ENCODE measurements at places on chromosomes 11 and 22.
A peak's percentile ranks its signal among the peaks of the same experiment; 100 is the strongest.

GRCh38 chr22:44449683-44450425, 48.2 kb downstream of the RTL6 start:
- H3K4me1 ChIP-seq = peaks cover 30% of the 10 kb centered on the region
- H3K4me3 ChIP-seq = no peak overlapping the region
- H3K27ac ChIP-seq = peak overlapping the region; percentile 13
- H3K27me3 ChIP-seq = no peaks in the 10 kb centered on the region
- DNase-seq = no peak

- H3K27ac ChIP-seq = no peak overlapping the region
- peaks cover 10% of the 10 kb centered on the region for H3K4me1 ChIP-seq
- no peaks in the 10 kb centered on the region for H3K36me3 ChIP-seq
- no peak for DNase-seq
- H3K4me3 ChIP-seq = no peak overlapping the region
- H3K27me3 ChIP-seq = no peaks in the 10 kb centered on the region
These were observed 306.8 kb downstream of the CADM1 start for GRCh38 chr11:115197433-115197832.

DNA sequence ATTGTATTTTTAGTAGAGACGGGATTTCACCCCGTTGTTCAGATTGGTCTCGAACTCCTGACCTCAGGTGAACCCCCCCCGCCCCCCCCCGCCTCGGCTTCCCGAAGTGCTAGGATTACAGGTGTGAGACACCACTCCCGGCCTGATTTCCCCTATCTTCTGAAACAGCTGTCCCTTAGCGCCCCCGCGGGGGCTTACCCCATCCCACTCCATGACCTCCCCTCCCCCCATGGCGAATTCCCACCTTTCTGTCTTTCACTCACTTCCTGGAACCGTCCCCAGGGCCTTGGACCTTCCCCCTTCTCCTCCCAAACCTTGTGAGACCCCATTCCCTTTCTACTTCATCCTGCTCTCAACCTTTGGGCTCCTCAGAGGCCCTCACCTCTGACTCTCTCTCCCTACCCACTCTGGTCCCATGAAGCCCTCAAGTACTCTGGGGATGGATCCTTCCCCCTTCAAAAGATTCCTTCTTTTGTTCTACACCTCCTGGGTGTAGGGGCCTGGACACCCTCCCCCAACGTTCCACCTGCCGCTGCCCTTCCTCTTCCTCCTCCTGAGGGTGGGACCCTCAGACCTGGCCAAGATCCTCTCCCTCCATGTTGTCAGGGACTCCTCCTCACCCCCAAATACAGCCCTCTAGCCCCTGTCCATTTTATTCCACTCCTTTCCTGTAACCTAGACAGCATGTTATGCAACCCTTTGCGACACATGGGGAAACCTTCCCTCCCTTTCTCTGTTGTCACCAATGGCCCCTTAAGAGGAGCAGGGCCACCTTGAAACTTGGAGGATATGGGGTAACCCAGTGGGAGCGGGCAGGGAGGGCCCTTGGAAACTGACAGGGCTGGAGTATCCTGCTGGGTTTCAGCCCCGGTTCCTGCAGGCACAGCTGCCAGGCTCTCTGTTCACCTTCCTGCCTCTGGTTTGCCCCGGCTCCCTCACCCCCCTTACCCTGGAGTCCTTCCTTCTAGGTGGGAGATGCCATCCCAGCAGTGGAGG, 1.1 kb downstream of the PRDX5 start:
- peak; percentile 41 for DNase-seq
- no peaks in the 10 kb centered on the region for H3K27me3 ChIP-seq
- peaks cover 59% of the 10 kb centered on the region for H3K36me3 ChIP-seq
- peak overlapping the region; percentile 89 for H3K4me3 ChIP-seq

DNA sequence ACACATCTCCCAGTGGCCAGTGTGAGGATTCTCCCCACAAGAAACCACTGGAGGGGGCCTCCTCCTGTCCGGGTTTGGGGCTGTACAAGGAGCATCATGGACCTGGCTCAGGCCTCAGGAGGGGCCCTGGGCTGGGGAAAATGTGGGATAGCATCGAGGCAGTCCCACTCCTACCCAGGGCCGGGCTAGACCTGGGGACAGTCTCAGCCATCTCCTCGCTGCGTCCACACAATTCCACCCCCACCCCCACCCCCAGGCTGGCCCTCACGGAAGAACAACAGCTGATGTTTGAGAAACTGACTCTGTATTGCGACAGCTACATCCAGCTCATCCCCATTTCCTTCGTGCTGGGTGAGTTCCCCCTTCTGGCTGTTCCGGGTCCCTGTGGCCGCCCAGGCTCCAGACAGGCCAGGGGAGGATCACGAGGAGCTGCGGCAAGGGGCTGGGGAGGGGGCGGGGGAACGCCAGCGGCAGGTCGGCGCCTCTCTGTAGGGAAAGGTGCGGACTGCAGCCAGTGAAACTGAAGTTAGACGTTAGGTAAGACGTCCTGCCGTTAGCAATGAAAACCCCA, 4.8 kb downstream of the BEST1 start:
- DNase-seq = peak; percentile 95
- H3K27me3 ChIP-seq = no peaks in the 10 kb centered on the region
- no peak overlapping the region for H3K27ac ChIP-seq
- H3K4me3 ChIP-seq = peak overlapping the region; percentile 76

DNA sequence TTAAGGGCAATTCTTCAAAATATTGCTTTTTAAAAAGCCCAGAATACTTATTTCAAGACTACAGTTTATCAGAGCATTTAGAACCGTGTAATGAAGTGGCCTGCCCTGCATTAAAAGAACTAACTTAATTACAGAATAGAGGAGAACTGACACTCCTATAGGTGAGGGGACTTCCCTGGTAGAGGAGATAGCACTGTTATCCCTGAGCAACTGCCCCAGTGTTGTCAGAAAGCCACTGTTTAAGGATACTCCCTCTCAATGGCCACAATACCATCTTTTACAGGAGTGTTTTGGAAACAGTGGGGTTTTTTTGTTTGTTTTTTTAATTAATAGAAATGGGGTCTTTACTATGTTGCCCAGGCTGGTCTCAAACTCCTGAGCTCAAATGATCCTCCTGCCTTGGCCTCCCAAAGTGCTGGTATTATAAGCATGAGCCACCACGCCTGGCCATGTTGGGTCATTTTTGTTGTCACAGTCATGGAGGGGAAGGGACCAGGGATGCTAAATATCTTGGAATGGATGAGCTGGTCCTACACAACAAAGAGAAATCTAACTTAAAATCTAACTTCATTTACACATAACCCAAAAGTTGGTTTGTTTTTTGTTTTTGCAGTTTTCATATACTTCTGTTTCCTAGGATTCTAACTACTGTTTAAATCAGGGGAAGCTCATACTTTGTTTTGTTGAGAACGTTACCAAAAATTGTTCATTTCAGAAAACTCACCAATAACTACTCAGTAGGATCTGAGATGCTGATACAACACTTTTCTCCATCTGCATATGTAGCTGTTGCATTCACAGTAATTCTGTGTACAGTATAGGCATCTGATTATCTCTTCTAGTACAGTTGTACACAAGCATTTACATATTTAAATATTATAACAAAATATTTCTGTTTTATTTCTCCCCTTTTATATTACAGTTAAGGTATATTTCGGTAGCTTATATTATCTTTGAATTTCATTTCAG, 8.1 kb downstream of the RPL27A start:
- H3K4me3 ChIP-seq = no peak overlapping the region
- no peak overlapping the region for H3K27ac ChIP-seq
- peaks cover 45% of the 10 kb centered on the region for H3K36me3 ChIP-seq
- H3K27me3 ChIP-seq = no peaks in the 10 kb centered on the region
- DNase-seq = no peak
- H3K4me1 ChIP-seq = peaks cover 5% of the 10 kb centered on the region

DNA sequence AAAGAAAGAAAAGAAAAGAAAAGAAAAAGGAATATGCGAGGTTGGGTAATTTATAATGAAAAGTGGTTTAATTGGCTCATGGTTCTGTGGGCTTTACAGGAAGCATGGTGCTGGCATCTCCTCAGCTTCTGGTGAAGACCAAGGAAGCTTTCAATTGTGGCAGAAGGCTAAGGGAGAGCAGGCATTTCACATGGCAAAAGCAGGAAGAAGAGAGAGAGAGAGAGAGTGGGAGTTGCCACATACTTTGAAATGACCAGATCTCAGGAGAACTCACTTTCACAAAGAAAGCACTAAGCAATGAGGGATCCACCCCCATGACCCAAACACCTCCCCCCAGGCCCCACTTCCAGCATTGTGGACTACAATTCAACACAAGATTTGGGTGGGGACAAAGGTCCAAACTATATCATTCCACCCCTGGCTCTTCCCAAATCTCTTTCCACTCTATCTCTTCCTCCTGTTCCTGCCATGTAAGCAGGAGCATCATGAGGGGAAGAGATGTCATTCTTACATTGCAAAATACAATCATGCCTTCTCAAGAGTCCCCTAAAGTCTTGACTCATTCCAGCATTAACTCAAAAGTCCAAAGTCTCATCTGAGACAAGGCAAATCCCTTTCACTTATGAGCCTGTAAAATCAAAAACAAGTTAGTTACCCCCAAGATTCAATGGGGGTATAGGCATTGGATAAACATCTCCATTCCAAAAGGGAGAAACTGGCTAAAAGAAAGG, 38.9 kb downstream of the LINC01488 start:
- H3K4me3 ChIP-seq = no peak overlapping the region
- H3K4me1 ChIP-seq = peaks cover 2% of the 10 kb centered on the region
- no peak for DNase-seq
- no peaks in the 10 kb centered on the region for H3K36me3 ChIP-seq
- no peaks in the 10 kb centered on the region for H3K27me3 ChIP-seq

DNA sequence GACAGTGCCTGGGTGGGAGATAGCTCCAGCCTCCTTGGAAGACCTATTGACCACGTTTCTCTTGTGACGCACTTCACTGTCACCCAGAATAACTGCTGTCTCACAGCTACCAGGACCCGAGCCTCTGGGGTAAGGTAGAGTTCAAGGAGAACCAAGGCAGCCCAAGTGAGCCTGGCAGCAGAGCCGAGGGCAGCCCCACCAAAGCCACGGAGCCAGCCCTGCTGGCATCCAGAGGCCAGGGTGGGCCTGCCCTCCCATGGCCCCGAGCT, 32.8 kb downstream of the RSPH14 start:
- no peaks in the 10 kb centered on the region for H3K27me3 ChIP-seq
- no peak overlapping the region for H3K4me3 ChIP-seq
- no peaks in the 10 kb centered on the region for H3K36me3 ChIP-seq

GRCh38 chr22:17106785-17107546, 14.2 kb downstream of the TMEM121B start:
- no peaks in the 10 kb centered on the region for H3K4me1 ChIP-seq
- peaks cover 72% of the 10 kb centered on the region for H3K36me3 ChIP-seq
- DNase-seq = no peak
- no peak overlapping the region for H3K27ac ChIP-seq

DNA sequence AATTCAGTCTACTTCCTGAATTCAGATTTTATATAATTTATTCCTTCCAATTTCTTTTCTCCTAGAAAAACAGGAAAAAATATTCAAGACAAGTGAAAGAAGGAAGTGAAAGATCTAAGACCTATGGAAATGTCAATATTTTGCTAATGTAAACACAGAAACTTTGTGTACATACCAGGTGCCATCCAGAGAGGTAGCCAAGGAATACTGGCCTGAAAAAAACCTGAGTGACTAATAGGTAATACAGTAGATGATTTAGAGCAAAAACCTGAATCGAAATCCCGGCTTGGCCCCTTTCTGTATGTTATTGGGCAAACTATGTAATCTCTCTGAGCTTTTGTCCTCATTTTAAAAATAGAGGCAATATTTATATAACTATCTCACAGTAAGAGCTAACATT, 59.2 kb upstream of the FSHB start:
- no peaks in the 10 kb centered on the region for H3K4me1 ChIP-seq
- H3K27me3 ChIP-seq = no peaks in the 10 kb centered on the region
- no peaks in the 10 kb centered on the region for H3K36me3 ChIP-seq
- no peak overlapping the region for H3K4me3 ChIP-seq

- H3K27ac ChIP-seq = peak overlapping the region; percentile 27
- H3K36me3 ChIP-seq = no peaks in the 10 kb centered on the region
- H3K27me3 ChIP-seq = no peaks in the 10 kb centered on the region
These were observed 5.9 kb upstream of the FCHSD2 start for GRCh38 chr11:73147771-73148681.

DNA sequence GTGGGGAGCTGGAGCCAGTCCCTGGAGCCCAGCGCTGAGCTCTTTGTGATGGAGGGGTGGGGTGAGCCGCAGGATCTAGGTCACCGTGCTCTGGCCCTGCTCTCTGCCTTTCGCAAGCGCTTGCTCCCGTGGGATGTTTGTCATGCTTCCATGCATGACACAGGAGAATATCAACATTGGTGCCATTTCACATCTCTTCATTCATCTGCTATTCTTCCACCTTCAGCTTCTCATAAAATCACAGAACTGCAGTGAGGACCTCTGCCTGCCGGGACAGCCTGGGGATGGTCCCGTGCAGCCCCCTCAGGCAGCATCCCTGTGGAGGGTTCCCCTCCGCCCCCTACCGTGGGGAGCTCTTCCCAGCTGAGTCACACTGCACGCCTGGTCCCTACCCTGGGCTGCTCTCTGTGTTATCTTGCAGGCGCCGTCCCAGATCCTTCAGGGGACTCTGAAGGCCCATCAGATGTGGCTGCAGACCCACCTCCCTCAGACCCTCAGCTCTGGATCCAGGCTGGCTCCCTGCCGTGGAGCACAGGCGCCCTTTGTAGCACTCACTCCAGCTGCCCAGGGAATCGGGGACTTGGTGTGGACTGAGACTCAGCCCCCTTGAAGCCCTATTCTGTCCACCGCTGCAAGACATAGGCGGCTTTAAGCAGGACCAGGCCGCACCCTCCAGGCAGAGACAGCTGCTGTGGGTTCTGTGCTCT, 5.1 kb upstream of the SEPTIN5 start:
- no peaks in the 10 kb centered on the region for H3K36me3 ChIP-seq
- H3K4me3 ChIP-seq = no peak overlapping the region
- no peak overlapping the region for H3K27ac ChIP-seq
- DNase-seq = no peak
- H3K4me1 ChIP-seq = peaks cover 9% of the 10 kb centered on the region
- H3K27me3 ChIP-seq = peaks cover 48% of the 10 kb centered on the region

DNA sequence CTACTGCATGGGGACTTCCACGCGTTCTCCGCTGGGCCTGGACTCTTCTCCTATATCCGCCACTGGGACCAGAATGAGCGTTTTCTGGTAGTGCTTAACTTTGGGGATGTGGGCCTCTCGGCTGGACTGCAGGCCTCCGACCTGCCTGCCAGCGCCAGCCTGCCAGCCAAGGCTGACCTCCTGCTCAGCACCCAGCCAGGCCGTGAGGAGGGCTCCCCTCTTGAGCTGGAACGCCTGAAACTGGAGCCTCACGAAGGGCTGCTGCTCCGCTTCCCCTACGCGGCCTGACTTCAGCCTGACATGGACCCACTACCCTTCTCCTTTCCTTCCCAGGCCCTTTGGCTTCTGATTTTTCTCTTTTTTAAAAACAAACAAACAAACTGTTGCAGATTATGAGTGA, 7.7 kb downstream of the SLC3A2 start:
- H3K4me3 ChIP-seq = no peak overlapping the region
- no peaks in the 10 kb centered on the region for H3K27me3 ChIP-seq
- H3K36me3 ChIP-seq = peaks cover 68% of the 10 kb centered on the region
- H3K4me1 ChIP-seq = peaks cover 20% of the 10 kb centered on the region
- no peak overlapping the region for H3K27ac ChIP-seq

GRCh38 chr22:48647051-48647450, 1180.6 kb downstream of the BRD1 start:
- DNase-seq = no peak
- no peaks in the 10 kb centered on the region for H3K4me1 ChIP-seq
- H3K27me3 ChIP-seq = no peaks in the 10 kb centered on the region
- H3K27ac ChIP-seq = no peak overlapping the region
- no peaks in the 10 kb centered on the region for H3K36me3 ChIP-seq

GRCh38 chr11:107780775-107781174, 68.9 kb upstream of the SLN start:
- DNase-seq = no peak
- H3K4me3 ChIP-seq = no peak overlapping the region
- no peaks in the 10 kb centered on the region for H3K4me1 ChIP-seq
- H3K36me3 ChIP-seq = no peaks in the 10 kb centered on the region
- H3K27me3 ChIP-seq = no peaks in the 10 kb centered on the region
